ENCODE measurements at places on chromosomes 3 and 15. TPM values are rescaled to one million over a fixed set of nuclear protein-coding genes. Genes with fewer than 3 reads are reported as not detected.

The ZIC1 gene
- total RNA-seq: not detected

The UNC13C gene
- total RNA-seq: 0.19 TPM

DNA sequence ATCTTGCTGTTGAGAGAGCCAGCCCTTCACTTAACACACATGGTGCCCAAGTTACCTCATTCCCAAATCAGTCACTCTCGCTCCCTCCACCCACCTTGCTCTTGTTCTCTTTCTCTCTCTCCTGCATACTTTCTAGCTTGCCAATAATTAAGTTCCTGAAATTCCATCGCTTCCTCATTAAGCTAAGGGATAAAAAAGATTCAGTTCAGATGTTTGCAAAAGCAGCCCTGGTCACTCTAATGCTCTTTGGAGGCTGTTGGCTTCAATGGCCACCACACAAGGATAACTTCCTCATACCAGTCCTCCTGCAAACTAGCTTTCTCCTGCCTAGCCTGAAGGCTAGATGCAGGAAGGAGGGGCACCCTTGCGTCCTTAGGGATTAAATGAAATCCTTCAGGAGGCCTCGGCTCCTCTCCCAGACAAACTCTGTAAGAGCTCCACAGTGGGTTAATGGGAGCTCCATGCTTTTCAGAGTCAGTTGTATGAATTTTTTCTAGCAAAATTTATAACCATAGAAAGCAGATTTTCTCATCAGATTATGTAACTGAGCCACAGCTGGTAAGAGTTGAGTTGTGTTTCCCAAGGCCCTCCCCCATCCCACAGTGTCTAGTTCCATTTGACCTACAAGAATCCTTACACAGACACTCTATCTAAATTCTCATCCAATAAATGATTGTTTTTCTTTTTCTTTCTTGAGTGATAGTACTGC, 176.6 kb upstream of the TRIM42 start:
- no peak for DNase-seq
- no peaks in the 10 kb centered on the region for H3K4me1 ChIP-seq
- H3K27me3 ChIP-seq: no peaks in the 10 kb centered on the region
- H3K27ac ChIP-seq: peak overlapping the region; percentile 11

DNA sequence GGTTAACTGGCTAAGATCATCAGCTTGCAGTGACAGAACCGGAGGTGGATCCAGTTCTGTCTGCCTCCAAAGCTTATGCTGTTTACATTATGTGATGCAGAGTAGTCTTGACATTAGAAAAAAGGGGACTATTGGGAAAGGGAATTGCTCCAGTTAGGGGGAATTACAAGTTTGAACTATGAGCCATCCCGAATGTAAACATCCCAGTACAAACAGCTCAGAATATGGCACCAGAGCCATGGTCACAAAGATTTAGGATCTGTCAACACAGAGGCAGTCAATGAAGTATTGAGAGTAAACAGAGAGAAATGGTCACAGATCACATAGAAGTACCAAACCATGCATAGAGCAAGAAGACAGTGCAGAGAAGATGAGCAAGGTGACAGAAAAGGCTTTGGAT, 39.8 kb upstream of the CRTC3 start:
- H3K4me1 ChIP-seq: no peaks in the 10 kb centered on the region
- H3K36me3 ChIP-seq: peaks cover 11% of the 10 kb centered on the region
- H3K27me3 ChIP-seq: no peaks in the 10 kb centered on the region
- DNase-seq: no peak

GRCh38 chr3:53775834-53776251, 70.4 kb downstream of the CHDH start:
- no peaks in the 10 kb centered on the region for H3K27me3 ChIP-seq
- H3K4me1 ChIP-seq: no peaks in the 10 kb centered on the region
- peak; percentile 51 for DNase-seq
- H3K4me3 ChIP-seq: no peak overlapping the region
- no peak overlapping the region for H3K27ac ChIP-seq
- no peaks in the 10 kb centered on the region for H3K36me3 ChIP-seq

The DNASE1L3 gene
- 24.9 TPM for total RNA-seq

- H3K27me3 ChIP-seq: no peaks in the 10 kb centered on the region
- H3K36me3 ChIP-seq: no peaks in the 10 kb centered on the region
- DNase-seq: no peak
- no peak overlapping the region for H3K27ac ChIP-seq
- H3K4me1 ChIP-seq: no peaks in the 10 kb centered on the region
Measured at GRCh38 chr3:29514170-29514569, 233.3 kb downstream of the RBMS3 start.

The NKIRAS1 gene
- 7.1 TPM for total RNA-seq

DNA sequence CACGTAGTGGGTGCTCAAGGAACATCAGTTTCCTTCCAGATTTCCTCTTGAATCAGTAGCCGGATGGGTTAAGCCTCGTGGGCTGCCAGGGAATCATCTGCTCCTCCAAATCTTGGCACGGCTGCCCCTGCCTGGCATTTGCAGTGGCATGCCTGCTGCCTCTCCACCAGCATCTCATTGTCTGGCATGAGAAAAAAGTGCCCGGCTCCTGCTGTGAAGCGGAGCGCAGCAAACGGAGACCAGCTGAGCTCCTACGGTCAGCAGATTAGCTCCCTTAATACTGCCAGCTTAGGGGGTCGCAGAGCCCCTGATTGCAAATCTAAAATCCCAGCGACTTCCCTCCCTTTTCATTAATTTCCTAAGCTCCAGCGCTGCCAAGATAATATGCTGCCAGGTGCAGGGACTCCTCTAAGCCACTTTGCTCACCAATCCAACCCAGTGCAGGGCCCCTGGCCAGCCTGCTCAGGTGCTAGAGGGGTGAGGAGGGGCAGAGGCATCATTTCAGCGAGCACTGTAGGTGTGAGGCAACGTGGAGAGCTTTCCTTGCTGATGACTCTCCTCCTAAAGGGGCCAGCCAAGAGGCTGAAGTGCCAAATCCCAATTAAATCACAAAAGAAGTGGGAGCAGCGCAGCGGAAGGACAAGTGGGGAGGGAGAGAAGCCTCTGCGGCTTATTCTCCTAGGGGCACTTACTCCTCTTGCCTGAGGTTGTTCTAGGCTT, 49.6 kb upstream of the ST8SIA2 start:
- no peaks in the 10 kb centered on the region for H3K36me3 ChIP-seq
- no peaks in the 10 kb centered on the region for H3K27me3 ChIP-seq
- H3K4me1 ChIP-seq: no peaks in the 10 kb centered on the region
- no peak overlapping the region for H3K27ac ChIP-seq
- no peak overlapping the region for H3K4me3 ChIP-seq

GRCh38 chr3:107579371-107579770, 56.6 kb downstream of the BBX start:
- H3K4me1 ChIP-seq: peaks cover 3% of the 10 kb centered on the region
- no peaks in the 10 kb centered on the region for H3K36me3 ChIP-seq
- no peak overlapping the region for H3K4me3 ChIP-seq
- no peak overlapping the region for H3K27ac ChIP-seq
- H3K27me3 ChIP-seq: no peaks in the 10 kb centered on the region

The TLR9 gene
- total RNA-seq: 0.94 TPM

The TMEM39A gene
- 37.0 TPM for total RNA-seq

GRCh38 chr3:151268267-151269235, 9.8 kb downstream of the P2RY14 start:
- H3K36me3 ChIP-seq: no peaks in the 10 kb centered on the region
- H3K27ac ChIP-seq: no peak overlapping the region
- no peaks in the 10 kb centered on the region for H3K27me3 ChIP-seq
- no peak overlapping the region for H3K4me3 ChIP-seq
- no peak for DNase-seq
- H3K4me1 ChIP-seq: no peaks in the 10 kb centered on the region

GRCh38 chr3:14256561-14257342, 78.1 kb downstream of the LSM3 start:
- DNase-seq: peak; percentile 86
- no peaks in the 10 kb centered on the region for H3K36me3 ChIP-seq
- H3K27me3 ChIP-seq: no peaks in the 10 kb centered on the region
- H3K4me3 ChIP-seq: no peak overlapping the region
- no peak overlapping the region for H3K27ac ChIP-seq

- no peaks in the 10 kb centered on the region for H3K4me1 ChIP-seq
- DNase-seq: no peak
- H3K27ac ChIP-seq: no peak overlapping the region
Measured at GRCh38 chr3:130773366-130773765, 26.7 kb upstream of the PIK3R4 start.

GRCh38 chr3:133692759-133693158, 31.0 kb upstream of the TOPBP1 start:
- no peaks in the 10 kb centered on the region for H3K27me3 ChIP-seq
- no peak for DNase-seq
- no peak overlapping the region for H3K27ac ChIP-seq

The MFGE8 gene
- 184 TPM for total RNA-seq

The FAM162A gene
- total RNA-seq: 46.6 TPM

The ASB14 gene
- not detected for total RNA-seq

The CELSR3 gene
- total RNA-seq: 2.0 TPM

DNA sequence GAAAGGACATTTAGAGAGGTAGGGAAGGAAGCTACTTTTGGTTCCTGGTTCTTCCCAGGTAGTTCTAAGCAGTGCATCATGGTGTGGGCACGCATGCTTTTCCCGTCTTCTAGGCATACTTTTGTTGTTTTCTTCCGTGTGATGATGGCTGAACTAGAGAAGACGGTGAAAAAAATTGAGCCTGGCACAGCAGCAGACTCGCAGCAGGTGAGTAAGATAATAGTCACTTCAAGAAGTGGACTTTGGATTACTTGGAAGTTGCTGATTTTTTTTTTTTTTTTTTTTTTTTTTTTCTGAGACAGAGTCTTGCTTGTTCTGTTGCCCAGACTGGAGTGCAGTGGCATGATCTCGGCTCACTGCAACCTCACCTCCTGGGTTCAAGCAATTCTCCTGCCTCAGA, 17.9 kb downstream of the FANCD2OS start:
- no peaks in the 10 kb centered on the region for H3K4me1 ChIP-seq
- H3K36me3 ChIP-seq: no peaks in the 10 kb centered on the region
- no peaks in the 10 kb centered on the region for H3K27me3 ChIP-seq
- H3K27ac ChIP-seq: no peak overlapping the region
- no peak for DNase-seq

GRCh38 chr3:19427422-19428149, 279.3 kb downstream of the KCNH8 start:
- H3K27ac ChIP-seq: no peak overlapping the region
- H3K4me1 ChIP-seq: no peaks in the 10 kb centered on the region
- DNase-seq: no peak
- H3K36me3 ChIP-seq: no peaks in the 10 kb centered on the region
- no peaks in the 10 kb centered on the region for H3K27me3 ChIP-seq

GRCh38 chr15:100732211-100733055, 130.0 kb downstream of the ASB7 start:
- no peak for DNase-seq
- H3K4me3 ChIP-seq: no peak overlapping the region
- H3K36me3 ChIP-seq: no peaks in the 10 kb centered on the region
- no peaks in the 10 kb centered on the region for H3K4me1 ChIP-seq
- peak overlapping the region; percentile 59 for H3K27ac ChIP-seq

The PRSS50 gene
- 0.35 TPM for total RNA-seq

GRCh38 chr15:79849789-79850188, 47.0 kb downstream of the MTHFS start:
- H3K4me3 ChIP-seq: no peak overlapping the region
- H3K27ac ChIP-seq: no peak overlapping the region
- peaks cover 3% of the 10 kb centered on the region for H3K36me3 ChIP-seq
- DNase-seq: no peak
- no peaks in the 10 kb centered on the region for H3K4me1 ChIP-seq

DNA sequence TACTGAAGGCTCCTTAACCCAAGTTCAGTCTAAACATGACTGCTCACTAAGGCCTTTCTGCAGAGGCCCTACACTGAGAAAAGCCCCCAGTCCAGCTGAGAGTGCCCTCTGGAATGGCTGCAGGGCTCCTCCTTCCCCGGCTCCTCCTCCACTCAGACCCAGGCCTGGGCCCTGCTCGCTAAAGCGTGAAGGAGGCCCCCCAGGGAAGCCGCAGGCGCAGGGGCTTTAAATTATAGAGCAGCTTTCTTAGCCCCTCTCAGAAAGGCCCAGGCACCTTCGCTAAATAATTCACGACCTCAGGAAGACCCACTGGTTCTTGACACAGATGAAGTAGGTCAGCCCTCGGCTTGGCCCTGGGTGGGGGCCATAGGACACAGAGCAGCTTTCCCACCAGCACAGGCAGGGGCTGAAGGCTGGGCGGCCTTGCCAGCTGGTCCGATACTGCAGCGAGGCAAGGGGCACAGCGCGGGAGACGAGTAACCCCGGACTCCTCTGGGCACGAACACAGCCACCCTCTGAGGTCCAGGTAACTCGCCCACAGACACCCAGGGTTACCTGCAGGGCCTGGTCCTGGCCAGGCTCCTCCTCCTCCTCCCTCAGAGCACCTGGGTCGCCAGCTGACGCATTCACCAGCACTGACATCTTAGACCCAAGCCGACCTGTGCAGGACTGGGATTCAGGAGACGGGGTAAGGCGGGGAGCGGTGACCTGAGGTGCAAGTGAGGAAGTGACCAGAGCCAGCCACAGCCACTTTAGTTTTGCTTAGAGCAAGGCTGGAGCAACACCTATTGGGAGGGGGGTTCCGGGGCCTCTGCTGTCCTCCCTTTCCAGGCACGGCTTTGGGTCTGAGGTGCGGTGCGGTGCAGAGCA, 36.9 kb downstream of the RBPMS2 start:
- H3K27ac ChIP-seq: no peak overlapping the region
- no peak overlapping the region for H3K4me3 ChIP-seq
- H3K36me3 ChIP-seq: no peaks in the 10 kb centered on the region
- peaks cover 5% of the 10 kb centered on the region for H3K4me1 ChIP-seq
- H3K27me3 ChIP-seq: no peaks in the 10 kb centered on the region
- DNase-seq: peak; percentile 68

DNA sequence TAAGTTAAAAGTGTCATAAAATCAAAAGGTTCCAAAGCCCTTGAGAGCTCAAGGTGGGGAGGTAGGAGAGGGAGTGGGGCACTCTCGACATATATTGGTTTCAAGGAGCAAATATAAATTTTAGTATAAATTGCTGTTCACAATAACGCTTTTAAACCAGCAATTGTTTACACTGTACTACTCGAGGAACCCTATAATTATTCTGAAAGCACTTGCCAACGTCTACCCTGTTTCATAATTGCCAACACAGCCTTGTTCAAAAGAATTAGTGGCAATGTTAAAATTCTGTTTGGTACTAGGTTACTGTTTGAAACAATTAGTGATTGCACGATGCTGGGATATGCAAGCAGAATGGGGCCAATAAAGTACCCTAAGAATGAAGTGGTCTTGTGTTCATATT, 76.3 kb upstream of the ICE2 start:
- DNase-seq: no peak
- H3K27ac ChIP-seq: no peak overlapping the region
- no peaks in the 10 kb centered on the region for H3K36me3 ChIP-seq
- H3K4me1 ChIP-seq: peaks cover 2% of the 10 kb centered on the region
- H3K27me3 ChIP-seq: no peaks in the 10 kb centered on the region

The CCDC39 gene
- 0.60 TPM for total RNA-seq

DNA sequence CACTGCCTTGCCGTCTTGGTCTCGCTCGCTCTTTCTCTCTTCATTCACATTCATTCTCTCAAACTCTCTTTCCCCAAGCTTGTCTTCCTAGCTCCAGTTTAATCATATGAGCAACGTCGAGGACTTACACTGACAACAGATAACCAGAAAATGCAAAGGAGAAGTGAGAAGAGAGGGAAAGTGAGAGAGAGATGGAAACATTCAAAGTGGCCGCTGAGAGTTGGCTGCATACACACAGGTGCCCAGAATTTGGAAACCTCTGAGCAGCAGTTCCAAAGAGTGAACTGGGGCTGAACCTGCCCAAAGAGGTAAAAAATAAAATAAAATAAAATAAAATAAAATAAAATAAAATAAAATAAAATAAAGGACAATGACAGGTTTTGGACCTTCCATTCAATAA, 583.0 kb downstream of the FOXP1 start:
- no peak for DNase-seq
- no peaks in the 10 kb centered on the region for H3K36me3 ChIP-seq
- H3K4me1 ChIP-seq: peaks cover 2% of the 10 kb centered on the region
- H3K27ac ChIP-seq: no peak overlapping the region
- H3K4me3 ChIP-seq: no peak overlapping the region
